ENCODE measurements at places on chromosomes 3 and 15.

GRCh38 chr3:122730240-122730639 is 49.6 kb downstream of the PARP14 start:
- no peak for DNase-seq

DNA sequence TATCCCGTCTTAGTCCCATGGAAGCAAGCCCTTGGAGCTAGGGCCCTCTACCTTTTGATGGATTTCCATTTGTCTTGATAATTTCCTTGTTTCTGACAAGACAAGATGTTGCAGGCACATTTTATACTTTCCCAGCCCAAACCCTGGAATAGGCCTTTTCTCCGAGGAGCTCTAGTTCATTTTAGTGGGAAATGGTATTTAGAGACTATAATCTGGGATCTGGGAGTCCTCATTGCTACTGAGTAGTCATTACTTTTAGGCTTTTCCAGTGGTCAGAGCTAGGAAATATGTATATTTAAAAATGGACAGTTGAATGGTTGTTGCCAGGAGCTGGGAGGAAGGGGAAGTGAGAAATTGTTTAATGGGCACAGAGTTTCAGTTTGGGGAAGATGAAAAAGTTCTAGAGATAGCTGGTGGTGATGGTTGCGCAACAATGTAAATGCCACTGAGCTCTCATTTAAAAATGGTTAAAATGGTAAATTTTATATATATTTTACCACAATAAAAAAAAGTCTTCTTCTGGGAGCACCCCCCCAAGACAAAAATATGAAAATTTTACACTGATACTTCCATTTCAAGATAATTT is 31.6 kb downstream of the MLH1 start:
- no peak for DNase-seq

DNA sequence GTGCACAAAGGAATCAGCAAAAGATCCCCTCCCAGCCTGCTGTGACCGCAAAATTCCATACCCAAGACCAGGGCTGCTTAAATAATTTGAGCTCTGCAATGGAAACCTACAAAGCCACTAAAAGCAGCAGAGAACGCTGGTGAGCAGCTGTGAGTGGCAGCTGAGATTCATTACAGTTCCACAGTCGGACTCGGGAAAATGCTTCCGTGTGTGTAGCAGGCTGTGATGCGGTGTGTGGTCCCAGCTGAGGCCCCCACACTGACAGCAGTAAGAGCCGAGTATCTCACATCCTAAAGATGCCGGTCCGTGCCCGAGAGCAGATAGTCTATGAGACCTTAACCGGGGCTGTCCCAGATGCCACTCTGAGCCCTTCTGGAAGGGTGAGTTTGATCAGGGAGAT is 37.4 kb downstream of the TM2D3 start:
- no peak for DNase-seq

DNA sequence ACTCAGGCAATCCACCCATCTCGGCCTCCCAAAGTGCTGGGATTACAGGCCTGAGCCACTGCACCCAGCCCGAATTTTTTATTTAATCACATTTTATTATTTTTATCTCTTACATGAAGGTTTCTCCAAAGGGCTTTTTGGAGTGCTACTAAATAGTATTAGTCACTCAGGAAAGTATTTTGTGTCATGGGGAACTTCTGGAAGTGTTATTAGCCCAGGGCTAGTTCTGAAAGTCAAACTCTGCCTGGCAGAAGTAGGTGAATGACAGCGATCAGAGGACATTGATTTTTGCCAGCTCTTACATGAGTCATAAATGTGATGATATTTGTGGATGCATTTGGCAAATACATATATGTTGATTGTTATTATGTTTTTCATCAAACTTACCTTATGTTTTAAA is 48.7 kb downstream of the ZPLD1 start:
- no peak for DNase-seq

- no peak for DNase-seq
Observed at GRCh38 chr3:86982883-86983282, 8.1 kb downstream of the VGLL3 start.

DNA sequence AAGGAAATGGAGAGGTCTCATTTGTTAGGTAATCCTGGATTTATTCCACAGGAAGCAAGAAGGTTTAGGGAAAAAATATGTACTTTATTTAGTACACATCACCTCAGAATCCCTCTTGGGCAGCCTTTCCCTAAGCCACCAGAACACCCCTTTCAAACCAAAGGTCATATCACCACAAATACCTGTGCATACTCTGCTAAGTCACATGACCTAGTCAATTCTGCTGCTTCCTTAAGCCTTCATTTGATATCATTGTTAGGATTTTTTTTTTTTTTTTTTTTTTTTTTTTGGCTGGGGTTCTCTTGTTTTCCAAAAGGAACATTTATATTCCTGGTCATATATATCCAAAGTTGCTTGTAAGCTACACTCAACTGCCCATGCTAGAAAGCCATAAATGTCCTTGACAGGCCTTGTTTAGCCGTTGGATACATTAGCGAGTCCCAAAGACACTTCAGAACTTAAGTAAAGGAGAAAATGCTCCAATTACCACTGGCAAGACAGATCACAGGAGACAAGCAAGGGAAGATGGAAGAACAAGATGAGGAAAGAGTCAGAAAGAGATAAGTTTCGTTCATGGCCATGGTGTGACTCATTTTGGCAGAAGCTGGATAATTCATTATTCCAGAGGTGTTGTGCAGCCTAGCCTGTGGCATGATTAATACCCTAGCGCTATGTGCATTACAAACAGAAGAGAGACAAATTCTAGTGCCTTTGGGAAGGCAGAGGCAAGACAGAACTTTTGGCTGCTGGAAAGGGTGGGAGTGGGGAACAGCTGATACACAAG is 155.6 kb upstream of the SLC2A2 start:
- DNase-seq: no peak

DNA sequence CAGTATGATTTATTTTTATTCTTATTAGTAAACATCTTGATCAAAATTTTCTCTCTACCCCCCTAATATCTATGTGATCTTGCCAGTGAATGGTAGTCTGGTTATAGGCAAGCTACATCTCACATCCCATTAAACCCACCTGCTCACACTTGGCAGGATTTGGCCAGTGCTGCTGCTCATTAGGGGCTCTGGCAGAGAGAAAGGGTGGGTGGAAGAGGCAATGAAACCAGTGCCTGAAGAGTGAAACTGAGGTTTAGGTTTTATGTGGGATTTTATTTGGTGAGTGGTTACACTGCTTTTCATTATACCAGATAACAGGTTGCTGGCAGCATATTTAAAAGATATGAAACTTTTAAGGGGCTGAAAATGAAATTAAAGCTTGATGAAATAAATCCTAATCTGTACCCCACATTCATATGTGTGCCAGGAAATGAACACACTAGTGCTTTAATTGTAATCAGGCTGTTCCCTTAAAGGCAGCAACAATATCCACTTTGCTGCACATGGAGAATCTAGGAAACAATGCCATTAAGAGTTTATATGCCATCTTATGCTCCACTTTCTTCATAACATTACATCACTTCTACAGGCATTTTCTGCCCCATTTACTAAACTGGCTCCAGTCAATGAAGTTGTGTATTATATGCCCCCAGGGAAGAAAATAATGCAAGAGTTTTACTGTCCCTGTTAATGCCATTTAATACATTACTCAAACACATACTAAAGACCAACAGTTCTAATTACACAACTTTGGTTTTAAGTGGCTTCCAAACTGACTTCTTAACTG is 688.7 kb downstream of the MECOM start:
- DNase-seq: no peak

GRCh38 chr15:26767169-26767670 is 5.6 kb downstream of the GABRB3 start:
- no peak for DNase-seq

GRCh38 chr3:41239587-41239986 is 40.3 kb downstream of the CTNNB1 start:
- no peak for DNase-seq

- DNase-seq: no peak
Observed at GRCh38 chr3:116198087-116198486, 247.2 kb downstream of the LSAMP start.

DNA sequence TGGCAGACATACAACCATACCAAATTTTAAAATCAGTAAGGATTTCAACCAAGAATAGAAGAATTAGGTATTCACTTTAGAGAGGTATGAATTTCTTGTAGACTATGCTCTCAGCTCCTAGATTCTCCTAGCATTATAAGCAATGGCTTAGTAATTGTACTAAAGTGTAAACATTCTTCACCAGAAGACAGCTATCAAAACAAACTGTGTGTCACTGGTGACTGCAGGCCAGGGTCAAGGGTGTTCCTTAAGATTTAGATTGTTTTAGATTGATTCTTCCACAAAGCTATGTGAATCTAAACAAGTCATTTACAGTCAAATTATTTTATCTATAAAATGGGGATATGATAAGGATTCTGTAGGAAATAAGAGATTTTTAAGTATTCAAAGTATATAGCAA is 23.1 kb upstream of the GP5 start:
- no peak for DNase-seq

DNA sequence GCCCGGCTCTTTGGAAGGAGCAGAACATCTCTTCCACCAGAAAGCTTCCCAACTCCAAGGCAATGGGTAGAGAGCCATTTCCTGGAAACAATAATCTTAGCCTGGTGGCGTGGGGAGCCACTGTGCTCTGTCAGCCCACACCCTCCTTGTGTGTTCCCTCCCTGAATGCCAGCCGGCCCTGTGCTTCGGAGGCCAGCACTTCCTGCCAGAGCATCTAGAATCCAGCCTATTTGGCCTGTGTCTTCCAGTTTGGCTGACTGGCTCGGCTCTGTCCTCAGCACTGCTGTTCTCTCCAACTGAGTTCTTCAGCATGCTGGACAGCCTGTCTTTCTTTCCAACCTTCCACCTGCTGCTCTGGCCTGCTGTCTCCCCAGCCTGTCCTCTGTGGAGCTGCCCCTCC is 349.3 kb downstream of the MFSD1 start:
- DNase-seq: no peak

DNA sequence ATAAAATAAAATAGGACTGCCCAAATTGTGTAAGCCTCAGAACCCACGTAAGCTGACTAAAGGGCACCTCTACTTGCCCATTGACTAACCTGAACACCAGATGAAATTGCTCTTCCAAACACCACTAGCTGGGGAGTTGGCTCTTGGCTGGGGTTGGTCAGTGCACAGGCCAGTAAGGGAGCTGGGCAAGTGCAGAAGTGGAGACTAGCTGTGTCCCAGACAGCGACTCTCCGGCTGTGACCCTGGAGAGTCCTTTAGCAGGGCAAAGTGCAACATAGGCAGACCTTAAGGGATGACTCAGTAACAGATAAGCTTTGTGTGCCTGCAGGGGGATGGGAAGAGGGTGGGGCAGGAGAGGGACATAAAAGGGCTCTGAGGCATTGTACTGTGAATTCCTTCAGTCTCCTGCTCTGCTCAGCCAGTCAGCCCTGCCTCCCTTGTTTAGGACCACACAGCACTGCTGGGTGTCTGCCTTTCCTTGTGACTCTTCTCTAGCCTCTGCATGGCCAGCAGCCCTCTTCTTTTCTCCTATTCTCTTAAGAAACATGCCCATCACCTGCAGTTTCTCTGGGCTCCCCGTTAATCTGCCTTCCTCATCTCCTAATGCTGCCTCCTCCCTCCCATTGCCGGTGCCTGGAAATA is 13.2 kb downstream of the NR1I2 start:
- DNase-seq: no peak

- no peak for DNase-seq
Observed at GRCh38 chr3:16869261-16870005, 15.3 kb upstream of the PLCL2 start.

GRCh38 chr15:92614301-92614700 is 41.3 kb downstream of the FAM174B start:
- no peak for DNase-seq

DNA sequence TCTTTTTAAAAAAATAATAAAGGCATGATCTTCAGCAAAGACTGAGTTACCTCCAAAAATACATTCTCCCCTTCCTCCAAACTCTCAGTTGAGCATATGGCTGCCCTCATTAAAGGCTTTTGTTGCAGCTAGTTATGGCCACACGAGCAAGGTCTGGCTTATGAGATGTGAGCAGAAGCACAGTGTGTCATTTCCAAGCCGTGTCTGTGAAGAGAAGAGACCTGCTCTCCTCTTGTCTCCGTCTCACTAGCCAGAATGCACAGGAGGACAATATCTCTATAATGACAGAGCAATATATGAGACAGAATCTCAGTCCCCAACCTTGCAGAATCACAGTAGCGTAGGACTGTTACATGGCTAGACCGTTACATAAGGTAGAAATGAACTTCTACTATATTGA is 152.3 kb downstream of the MAGI1 start:
- DNase-seq: no peak

- DNase-seq: no peak
Observed at GRCh38 chr3:38834110-38834509, 18.1 kb upstream of the SCN10A start.

GRCh38 chr3:46372492-46373359 is 2.0 kb downstream of the CCR5 start:
- no peak for DNase-seq

- DNase-seq: no peak
Observed at GRCh38 chr3:197490098-197491058, 65.4 kb downstream of the BDH1 start.

GRCh38 chr15:41779662-41780157 is 5.4 kb downstream of the MAPKBP1 start:
- DNase-seq: no peak

DNA sequence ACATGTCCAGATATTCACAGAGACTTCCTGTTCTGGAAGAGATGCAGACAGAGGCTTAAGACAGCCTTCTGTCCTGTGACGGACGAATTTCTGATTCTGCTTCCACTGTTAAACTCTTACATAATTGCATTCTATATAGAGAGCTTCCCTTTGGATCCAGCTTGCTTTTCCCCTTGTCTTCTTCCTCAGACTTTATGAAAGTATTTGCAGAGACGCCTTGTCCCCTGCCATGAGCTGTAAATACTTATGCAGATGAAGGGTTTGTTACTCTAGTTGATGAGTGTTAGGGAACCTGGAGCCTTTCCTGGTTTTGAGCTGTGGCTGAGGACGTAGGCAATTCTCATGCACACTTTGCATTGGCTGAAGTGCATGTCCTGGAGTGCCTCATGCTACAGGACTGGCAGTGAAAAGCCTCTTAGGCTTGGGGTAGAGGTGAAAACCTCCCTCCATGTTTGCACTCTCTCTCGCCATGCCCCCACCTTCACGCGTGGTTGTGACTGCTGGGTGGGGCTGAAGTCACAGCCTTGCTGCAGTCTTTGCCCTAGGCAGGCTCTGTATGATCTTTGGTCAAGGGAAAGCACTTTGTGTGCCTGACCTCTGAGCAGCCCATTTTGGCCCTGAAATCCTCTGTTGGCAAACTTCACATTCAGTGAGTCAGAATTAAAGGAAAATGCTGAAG is 286.6 kb downstream of the PTPRG start:
- no peak for DNase-seq

GRCh38 chr15:65069179-65069578 is 1.4 kb upstream of the RASL12 start:
- DNase-seq: no peak

- DNase-seq: no peak
Observed at GRCh38 chr3:131944676-131945075, 90.1 kb downstream of the CPNE4 start.

DNA sequence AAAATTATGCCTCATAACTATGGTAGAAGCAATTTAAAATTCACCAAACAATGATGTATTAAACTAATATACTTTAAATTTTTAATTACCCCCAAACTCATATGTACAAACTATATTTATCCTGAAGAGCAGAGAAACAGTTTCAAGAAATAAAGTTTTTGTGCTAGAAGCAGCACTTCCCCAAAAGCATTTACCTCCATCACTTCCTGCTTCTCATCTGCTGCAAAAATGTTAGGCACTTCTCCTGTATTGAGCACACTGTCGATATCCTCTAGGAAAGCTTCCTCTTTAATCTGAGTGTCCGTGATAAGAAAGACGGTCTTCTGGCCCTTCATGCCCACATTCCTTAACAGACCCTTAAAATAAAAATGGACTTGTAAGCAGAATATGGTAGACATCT is 101.5 kb upstream of the ASB14 start:
- DNase-seq: no peak
